ENCODE measurements at places on chromosomes 3 and 15.

DNA sequence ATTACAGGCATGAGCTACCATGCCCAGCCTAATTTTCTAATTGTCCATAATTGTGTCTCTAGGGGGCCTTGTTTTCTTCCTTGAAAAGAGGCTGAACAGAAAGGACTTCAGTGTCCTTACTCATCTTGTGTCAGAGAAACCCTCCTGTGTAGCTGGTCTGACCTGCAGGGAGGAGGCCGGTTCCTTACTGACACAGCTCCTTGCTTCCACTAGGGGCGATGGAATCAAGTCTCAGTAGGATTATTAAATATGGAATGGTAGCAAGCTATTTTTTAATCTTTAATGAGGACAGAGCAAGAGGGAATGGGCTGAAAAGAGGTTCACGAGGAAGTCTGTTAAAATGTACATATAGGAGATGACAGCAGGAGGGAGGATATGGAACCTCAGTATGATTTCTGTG is 8.6 kb downstream of the LPCAT4 start:
- no peak for DNase-seq

GRCh38 chr15:63401714-63402497 is 20.3 kb upstream of the CA12 start:
- DNase-seq = no peak

GRCh38 chr15:99257107-99257750 is 5.9 kb downstream of the LRRC28 start:
- no peak for DNase-seq

- DNase-seq = no peak
Measured at GRCh38 chr3:53238051-53238850, 17.6 kb downstream of the TKT start.

- no peak for DNase-seq
Measured at GRCh38 chr3:114660124-114660523, 366.3 kb downstream of the TIGIT start.

DNA sequence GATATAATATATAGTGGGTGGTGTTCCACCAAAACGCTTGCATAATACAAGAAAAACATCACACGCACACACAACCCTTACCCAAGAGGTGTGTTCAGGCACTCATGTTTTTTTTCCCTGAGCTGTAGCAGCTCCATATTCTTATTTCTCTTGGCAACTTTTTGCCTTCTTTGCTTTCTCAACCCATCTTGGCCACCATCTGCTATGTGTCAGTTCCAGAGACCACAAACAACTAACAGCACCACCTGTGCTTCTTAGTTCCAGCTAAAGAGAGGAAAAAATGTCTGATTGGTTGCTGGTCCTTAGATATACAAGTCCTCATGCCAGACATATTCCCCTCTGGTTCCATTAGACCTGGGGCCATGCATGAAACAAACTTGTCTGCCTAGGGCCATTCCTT is 11.9 kb downstream of the ACTC1 start:
- no peak for DNase-seq

- no peak for DNase-seq
Measured at GRCh38 chr15:37084602-37085001, 15.7 kb downstream of the MEIS2 start.

DNA sequence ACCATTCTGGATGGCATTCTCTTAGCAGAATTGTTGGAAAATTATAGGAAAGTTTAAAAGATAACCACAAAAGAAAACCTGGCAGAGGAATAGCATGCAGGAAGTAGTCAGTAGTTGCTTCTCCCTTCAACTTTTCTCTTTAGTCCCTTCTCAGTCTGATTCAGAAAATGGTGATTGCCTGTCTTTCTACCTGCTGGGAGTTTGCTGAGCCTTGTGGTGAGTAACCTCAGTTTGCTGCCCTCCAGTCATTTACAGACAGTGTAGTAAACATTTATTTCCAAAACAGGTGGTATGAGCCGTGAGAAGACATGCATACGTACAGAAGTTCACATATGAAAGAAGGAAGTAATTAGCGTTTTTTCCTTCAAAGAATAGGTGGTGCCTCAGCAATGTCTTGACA is 224.7 kb upstream of the POU1F1 start:
- no peak for DNase-seq

DNA sequence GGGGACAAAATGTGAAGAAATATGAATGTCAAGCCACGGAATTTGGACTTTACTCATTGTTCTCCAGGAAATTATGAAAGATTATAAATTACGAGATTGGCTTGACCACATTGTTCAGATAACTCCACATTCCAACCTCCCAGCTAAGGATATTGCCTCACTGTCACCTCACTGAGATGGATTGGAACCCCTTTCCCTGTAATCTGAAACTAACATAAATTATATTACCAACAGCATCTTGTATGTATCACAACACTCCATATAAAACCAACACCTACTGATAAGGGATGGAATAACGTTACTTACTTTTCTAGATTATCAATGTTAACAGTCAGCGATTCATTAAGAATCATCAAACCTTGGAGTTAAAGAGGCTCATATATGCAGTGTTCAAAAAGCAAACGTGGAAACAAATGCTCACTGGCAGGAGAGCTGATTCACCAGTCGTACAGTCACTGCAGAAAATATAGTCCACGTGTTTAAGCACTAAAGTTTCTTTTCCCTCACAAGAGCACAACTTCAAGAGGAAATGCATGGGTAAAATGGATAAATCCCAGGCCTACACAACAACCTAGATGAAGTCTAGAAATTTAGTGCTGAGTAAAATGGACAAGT is 451.5 kb downstream of the FGF12 start:
- DNase-seq = no peak

DNA sequence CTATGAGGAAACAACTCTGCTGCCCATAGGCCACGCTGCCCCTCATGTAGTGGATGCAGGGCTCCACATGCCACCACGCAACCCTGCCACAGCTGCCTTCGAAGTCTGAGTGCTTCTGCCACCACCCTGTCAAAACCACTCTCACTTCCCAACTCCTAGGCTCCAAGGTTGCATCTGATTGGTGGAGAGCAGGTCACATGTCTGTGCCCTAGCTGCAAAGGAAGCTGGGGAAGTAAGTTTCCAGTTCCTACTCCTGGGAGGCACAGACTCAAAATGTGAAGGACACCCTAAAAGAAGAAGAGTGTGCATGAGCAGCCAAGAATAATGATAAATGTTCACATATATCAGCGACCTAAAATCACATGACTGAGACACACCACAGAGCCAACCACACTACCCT is 31.9 kb upstream of the TICRR start:
- no peak for DNase-seq

DNA sequence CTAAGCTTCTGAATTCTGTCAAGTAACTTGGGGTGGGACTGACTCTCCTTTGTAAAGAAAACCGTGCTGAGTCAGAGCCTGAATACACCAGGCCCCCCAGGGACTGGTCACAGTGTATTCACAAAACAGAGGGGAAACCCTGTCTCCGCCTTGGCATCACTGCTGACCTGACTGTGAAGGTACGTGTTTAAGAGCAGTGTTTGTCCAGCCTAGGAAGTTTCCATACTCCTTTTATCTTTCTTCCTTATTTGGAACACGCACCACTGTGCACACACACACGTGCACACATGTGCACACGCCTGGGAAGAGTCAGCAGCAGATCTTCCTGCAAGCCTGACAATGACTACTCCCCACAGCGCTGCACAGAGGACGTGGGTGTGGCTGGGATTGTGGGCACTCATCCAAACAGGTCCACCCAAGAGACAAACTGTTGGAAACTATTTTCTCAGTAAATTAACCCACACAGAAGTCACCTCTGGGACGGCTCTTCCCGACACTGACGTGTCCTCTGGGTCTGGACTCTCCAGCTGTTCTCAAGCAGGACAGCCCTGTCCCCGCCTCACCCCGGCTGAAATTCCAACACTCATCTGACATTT is 87.7 kb downstream of the ATP10A start:
- DNase-seq = no peak

- DNase-seq = no peak
Measured at GRCh38 chr3:32325201-32325600, 66.5 kb upstream of the CMTM7 start.

- no peak for DNase-seq
Measured at GRCh38 chr15:50945725-50946124, 37.2 kb downstream of the AP4E1 start.

GRCh38 chr15:56654624-56655023 is 78.7 kb downstream of the ZNF280D start:
- no peak for DNase-seq

DNA sequence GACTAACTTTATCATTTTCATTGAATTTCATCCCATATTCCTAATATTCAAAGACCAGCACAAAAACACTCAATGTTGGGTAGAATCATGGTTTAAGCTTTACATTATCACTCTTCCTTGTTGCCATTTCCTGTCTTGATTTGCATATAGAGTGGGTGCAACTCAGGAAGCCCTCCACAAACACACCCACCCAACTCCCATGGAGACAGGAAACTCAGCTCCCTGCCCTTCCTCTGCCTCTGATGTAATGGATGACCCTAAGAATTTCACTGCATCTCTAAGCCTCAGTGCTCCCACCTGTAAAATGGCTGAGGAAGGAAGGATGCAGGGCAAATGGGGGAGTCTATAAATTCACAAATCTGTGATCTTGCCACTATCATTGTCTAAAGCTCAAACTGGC is 98.1 kb upstream of the BFSP2 start:
- DNase-seq = no peak

All from activated CD8-positive, alpha-beta memory T cell treated with anti-CD3 and anti-CD28 coated beads for 1 hour (primary cell).